ENCODE measurements at places on chromosomes 4 and X.

GRCh38 chrX:31147175-31147574 lies 75.3 kb upstream of the FTHL17 start:
- DNase-seq, result no peak

GRCh38 chr4:150068300-150068960 lies 9.8 kb upstream of the DCLK2 start:
- no peak for DNase-seq

- no peak for DNase-seq
Measured at GRCh38 chrX:10175319-10175871, 18.6 kb downstream of the CLCN4 start.

DNA sequence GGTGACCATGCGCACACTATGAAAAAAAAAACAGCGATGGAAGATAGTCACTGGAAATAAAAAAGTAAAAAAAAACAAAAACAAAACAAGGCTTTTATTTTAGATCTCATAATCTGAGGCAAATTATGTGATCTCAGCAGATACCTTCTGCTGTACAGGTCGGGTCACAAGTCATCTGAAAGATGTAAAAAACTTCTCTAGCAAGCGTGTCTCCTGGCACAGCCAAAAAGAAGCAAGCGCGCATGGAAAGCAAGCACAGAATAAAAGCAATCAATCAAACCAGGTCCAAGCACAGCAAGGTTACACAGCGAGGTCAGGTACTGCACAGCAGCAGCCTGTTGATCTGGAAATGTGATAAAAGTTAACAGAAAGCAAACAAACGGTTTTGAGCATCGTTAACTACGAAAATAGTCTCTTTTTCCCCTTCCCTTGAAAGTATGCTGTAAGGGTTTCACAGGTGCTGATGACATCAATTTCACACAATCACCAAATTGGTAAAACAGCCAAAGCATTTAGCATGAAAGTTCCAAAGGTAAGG lies 79.3 kb upstream of the MTNR1A start:
- no peak for DNase-seq

DNA sequence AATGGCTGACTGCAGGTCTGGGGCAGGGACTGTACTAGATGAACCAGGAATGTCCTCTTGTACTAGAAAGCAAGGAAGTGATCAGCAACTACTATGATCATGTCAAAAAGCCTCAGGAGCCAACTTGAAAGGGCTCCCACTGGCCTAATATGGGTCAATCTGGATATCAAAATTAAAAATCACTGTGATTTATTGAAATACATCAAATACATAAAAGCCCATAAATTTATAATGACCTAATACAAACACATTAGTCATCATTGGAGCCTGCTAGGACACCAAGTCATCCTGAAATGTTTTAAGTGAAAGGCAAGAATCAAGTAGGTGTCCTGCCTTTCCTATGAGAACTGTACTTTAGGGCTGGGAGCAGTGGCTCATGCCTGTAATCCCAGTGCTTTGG lies 70.5 kb upstream of the KLHL13 start:
- no peak for DNase-seq

- DNase-seq, result no peak
Measured at GRCh38 chrX:40035726-40036125, 62.0 kb downstream of the BCOR start.

DNA sequence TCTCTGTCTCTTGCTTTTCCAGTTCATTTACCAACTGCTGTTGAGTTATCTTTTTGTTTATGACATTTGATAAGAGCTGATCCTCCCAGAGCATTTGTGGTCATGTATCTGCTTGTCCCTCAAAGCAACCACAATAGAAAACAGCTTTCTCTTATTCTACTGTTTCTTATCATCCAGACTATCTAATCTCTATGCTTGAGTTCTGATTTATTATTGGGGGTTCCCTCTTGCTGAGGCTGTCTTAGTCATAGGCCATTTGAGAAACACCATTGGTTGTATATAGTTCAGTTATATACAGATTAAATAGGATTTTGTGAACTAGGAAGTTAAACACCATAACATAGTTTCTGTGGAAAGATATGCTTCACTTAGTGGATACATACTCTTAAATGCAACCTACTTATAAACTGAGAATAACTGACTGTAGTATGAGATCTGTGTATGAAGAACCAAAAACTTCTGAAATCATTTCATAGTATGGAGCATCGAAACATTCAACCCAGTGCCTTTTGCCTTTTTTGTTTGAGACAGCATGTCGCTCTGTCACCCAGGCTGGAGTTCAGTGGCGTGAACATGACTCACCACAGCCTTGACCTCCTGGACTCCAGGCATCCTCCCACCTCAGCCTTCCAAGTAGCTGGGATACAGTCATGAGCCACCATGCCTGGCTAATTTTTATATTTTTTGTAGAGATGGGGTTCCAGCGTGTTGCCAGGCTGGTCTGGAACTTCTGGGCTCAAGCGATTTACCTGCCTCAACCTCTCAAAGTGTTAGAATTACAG lies 75.8 kb downstream of the STIM2 start:
- no peak for DNase-seq

GRCh38 chr4:504076-504475 lies 5.1 kb downstream of the PIGG start:
- DNase-seq, result no peak

DNA sequence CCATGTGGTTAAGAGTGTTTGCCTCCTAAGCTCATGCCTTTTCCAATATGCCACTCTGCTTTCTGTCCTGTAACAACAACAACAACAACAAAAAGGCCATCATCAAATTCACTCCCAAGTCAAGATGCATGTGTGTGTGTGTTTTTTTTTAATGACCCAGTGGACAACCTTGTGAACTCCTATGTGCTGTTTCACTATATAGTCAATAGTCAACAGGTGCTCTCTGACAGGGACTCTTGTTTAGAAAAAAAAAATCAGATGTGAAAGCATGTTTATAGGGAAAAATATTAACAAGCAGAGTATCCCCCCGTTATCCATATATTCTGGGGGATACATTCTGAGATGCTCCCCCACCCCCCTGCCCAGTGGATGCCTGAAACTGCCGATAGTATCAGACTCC lies 50.6 kb upstream of the BEND2 start:
- no peak for DNase-seq

DNA sequence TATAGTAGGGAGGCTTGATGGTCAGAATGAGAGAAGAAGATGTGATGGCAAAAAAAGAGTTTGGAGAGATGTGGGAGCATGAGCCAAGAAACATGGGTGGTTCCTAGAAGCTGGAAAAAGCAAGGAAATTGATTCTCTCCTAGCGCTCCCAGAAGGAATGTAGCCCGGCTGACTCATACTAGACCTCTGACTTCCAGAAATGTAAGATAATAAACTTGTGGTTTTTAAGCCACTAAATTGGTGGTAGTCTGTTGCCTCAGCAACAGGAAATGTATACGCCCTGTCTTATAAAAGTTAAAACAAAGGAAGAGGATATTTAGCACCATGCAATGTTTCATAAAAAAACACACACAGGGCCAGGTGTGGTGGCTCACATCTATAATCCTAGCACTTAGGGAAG lies 182.7 kb upstream of the PCDH7 start:
- no peak for DNase-seq

DNA sequence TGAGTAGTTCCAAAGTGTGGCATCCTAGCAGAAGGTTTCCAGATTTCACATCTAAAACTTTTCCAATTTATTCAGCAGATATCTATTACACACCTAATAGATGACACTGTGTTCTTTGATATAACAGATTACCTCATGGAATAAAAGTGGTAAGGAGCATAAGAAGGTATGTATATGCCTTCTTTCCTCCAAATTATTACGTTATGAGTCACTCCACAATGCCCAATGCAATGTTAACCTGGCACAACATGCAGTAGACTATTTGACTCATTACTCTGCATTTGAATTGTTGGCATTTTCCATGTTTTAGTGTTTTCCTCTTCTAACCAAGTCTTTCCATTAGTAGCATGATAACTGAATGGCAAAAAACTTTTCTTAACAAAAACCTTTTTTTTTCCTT lies 383.6 kb downstream of the ADGRL3 start:
- no peak for DNase-seq

DNA sequence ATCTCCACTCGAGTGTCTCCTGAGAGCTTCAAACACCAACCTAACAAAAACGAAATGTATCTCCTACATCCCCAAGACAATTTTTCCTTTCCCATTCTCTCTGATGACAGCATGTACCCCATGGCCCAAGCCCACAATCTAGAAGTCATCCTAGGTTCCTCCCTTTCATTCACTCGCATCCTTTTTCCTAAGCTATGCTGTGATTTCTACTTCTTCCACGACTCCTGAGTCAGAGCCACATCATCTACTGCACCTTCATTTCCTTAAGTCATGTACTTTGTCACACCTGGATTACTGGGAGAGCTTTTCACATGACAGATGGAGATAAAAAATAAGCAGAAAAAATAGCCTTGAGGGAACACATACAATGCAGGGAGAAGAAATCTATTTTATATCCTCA lies 20.1 kb downstream of the C4orf36 start:
- no peak for DNase-seq

GRCh38 chr4:164924670-164925238 lies 47.8 kb downstream of the APELA start:
- DNase-seq, result no peak

GRCh38 chr4:686413-687040 lies 2.4 kb downstream of the SLC49A3 start:
- no peak for DNase-seq

- DNase-seq, result no peak
Measured at GRCh38 chr4:3290476-3290875, 2.3 kb upstream of the RGS12 start.

GRCh38 chr4:74873545-74874301 lies 59.2 kb upstream of the PARM1 start:
- no peak for DNase-seq

- DNase-seq, result no peak
Measured at GRCh38 chrX:103187953-103188475, 26.9 kb upstream of the BEX4 start.

DNA sequence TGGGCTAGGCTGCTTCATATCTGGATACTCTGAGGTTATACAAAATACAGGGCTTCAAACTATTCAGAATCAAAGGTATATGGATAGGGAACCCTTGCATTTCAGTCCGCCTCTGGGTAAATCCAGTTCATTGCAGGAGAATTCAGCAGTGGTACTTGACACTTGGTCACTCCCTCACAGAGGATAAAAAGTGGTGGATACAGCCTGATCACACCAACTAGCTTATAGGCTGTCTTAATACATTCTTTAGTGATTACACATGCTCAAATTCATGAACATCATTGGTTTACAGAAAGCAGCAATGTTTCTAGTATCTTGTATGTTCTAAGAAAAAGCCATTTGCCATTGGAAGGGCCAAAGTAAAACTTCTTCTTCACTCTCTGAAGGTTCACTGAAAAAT lies 104.8 kb upstream of the PDE5A start:
- DNase-seq, result no peak
